ENCODE measurements at places on chromosomes 7 and 10.

- DNase-seq, result no peak
Measured at GRCh38 chr10:132614431-132615340, 77.1 kb downstream of the INPP5A start.

DNA sequence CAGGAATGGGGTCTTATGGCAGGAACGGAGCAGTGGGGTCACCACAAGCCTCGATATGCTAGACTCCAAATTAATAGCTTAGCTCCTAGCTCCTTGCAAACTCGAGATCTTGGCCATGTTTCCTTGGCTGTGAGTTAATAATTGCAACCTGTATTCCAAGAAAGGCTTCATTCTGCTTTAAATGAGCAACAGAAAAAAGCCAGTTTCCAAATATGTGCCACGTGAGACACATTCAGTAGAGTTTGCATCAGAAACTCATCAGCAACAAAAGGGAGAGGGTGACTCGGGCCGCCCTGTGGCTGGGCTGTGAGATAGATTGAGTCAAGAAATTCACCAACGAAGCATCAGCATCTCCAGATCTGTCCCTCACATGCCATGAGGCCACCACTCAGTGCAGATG lies 112.0 kb downstream of the NPTX2 start:
- no peak for DNase-seq

- no peak for DNase-seq
Measured at GRCh38 chr10:105598207-105598606, 957.1 kb downstream of the SORCS3 start.

DNA sequence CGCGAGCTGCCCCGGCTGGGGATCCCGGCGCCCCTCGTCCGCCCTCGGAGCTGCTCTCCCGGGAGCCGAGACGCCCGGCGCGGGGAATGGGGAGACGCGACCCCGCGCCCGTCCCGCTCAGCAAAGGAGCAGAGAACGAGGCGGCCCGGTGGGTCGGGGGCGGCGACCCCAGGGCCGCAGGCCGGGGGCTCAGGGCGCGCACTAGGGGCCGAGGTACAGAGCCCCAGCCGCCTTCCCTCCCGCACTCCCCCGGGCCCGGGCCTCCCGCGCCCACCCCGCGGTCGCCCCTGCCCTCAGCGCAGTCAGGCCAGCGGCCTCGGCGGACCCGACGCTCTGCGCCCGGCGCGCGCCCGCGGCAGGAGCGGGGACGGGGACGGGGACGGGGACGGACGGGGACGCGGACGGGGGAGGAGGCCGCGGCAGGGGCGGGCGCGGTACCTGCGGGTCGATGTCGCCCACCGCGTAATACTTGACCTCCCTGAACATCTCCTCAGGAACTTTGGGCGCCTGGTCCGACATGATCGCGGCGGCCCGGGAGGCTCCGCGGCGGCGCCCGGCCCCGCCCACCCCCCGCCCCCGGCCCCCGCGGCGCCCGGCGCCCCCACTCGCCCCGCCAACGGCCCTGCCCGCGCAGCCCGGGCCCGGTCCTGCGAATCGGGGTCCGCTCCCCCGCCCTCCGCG lies 373 bp downstream of the PAXIP1 start:
- DNase-seq, result no peak

GRCh38 chr7:46369933-46370654 lies 449.0 kb upstream of the IGFBP3 start:
- no peak for DNase-seq

DNA sequence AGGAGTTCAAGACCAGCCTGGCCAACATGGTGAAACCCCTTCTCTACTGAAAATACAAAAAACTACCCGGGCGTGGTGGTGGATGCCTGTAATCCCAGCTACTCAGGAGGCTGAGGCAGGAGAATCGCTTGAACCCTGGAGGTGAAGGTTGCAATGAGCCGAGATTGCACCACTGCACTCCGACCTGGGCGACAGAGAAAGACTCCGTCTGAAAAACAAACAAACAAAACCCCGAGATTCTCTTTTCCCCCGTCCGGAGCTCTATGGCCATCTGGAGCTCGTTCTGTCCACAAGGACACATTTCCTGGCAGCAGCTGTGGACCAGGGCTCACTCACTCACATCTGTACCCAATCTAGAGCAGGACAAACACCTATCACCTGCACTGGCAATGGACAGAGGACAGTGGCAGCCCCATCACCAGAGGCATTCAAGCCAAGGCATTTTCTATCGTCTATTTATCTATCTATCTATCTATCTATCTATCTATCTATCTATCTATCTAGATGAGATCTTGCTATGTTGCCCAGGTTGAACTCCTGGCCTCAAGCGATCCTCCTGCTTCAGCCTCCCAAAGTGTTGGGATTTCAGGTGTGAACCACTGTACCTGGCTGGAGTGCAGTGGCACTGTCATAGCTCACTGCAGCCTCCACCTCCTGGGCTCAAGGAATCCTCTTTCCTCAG lies 167.1 kb upstream of the TNRC18 start:
- no peak for DNase-seq

GRCh38 chr7:120475994-120476393 lies 203.0 kb downstream of the KCND2 start:
- no peak for DNase-seq

- DNase-seq, result no peak
Measured at GRCh38 chr7:552868-553635, 33.4 kb upstream of the PDGFA start.

DNA sequence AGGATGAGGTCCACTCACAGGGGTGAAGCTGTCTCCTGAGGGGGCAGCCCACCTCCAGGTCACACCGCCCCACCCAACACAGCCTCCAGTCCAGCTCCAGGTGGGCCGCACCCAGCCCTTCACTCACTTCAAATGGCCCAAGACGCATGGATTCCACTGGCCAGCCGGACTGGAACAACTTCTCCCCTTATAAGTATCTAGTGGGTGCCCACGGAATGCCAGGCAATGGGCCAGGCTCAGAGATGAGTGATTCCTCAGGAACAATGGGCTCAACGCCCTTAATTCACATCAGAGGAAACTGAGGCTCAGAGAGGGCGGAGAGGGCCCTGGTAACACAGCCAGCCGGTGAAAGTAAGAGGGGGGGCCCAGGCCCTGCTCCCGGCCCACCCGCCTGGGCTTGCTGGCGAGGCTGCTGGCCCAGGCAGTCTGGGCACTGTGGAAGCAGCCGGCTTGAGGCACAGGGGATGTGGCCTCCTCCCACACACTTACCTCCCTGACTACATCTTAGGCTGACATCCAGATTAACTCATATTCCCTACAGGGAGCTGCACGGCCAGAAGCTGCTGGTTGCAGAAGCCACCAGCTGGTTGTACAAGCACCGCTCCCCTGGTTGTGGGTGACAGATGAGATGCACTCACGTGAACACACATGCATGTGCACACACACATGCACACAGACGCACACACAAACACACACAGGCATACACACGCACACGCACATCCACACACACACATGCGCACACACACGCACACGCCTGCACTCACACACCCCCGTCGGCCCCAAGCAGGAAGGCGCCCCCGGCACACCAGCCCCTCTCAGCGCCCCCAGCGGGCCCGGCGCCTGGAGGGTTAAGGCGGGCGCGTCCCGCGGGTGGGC lies 1.0 kb upstream of the FAM20C start:
- DNase-seq, result no peak

- no peak for DNase-seq
Measured at GRCh38 chr10:8455181-8455580, 400.7 kb downstream of the GATA3 start.

DNA sequence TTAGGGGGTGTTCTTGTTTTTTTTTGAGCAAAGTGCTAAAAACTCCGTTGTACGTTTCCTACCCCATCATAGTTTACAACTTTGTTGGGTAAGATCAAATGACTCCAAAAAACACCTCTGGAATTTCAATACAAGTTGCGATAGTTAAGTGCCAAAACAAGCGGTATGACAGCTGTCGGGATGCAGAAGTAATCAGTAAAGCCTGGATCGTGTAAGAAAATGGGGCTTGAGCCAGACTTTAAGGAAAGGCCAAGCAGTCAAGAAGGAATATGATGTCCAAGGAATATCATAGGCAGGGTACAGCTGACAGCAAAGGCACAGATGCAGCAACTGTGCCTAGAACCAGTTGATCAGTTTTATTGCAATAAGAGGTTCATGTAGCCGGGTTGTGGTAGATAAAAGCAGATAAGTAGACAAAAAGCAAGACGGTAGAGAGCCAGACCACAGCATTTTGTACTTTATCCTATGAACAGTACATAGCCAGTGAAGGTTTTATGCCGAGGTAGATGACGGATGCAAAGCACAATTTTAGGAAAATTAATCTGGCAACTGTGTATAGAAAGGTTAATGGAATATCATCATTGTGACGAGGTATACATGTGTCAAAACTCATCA lies 45.5 kb downstream of the UBE2H start:
- no peak for DNase-seq

GRCh38 chr7:142642316-142642715 lies 107.0 kb upstream of the PRSS1 start:
- DNase-seq, result no peak

- no peak for DNase-seq
Measured at GRCh38 chr7:150568714-150569113, 1.5 kb downstream of the GIMAP4 start.

GRCh38 chr7:130360518-130360917 lies 15.9 kb downstream of the CPA5 start:
- DNase-seq, result no peak

- DNase-seq, result no peak
Measured at GRCh38 chr10:127195041-127195506, 1.3 kb downstream of the INSYN2A start.

DNA sequence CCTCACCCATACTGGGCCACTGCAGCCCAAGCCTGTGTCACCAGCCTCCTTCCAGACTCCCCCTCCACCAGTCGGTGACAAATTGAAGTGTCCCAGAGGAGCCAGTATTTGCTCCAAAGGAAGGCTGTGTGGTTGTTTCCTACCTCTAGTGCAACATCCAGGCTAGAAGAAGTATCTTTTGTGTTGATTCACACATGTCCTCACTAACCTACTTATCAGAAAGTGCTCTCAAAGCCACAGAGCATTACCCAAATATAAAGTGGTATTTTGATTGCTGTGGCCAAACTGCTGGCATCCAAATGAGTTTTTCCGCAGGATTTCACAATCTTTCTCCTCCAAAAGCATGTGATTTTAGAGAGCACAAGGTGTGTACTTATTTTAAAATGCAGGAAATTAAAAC lies 134.8 kb downstream of the CUL2 start:
- DNase-seq, result no peak

DNA sequence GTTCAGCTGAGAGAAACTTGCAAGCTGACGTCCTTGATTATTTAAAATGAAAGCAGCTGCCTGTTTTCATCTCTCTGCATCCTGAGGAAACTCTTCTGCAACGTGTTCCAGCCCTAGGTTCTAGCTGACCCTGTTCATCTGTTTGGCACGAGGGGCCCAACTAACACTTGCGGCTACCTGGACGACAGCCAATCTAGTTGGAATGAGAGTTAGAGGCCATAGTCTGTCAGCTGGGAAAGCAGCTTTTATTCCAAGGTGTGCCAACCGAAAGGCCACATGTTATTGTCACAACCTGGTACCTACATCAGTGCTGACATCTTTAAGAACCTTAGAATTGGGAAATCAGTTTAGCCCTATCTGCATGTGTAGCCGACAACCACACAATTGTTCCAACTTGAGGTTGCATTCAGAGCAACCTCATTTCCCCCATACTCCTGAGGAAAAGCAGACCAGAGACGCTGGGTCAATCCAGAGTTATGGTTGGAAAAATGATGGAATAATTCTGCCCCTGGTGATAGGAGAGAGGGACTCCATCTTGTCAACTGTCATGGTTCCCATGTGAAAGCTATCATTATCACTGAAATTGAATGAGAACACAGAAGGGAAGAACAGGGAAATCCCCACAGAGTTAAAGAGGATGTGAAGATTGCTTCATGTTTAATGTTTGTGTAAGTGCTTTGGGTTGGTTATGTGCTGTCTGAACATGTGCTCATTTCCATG lies 121.6 kb downstream of the EGFR start:
- DNase-seq, result no peak

DNA sequence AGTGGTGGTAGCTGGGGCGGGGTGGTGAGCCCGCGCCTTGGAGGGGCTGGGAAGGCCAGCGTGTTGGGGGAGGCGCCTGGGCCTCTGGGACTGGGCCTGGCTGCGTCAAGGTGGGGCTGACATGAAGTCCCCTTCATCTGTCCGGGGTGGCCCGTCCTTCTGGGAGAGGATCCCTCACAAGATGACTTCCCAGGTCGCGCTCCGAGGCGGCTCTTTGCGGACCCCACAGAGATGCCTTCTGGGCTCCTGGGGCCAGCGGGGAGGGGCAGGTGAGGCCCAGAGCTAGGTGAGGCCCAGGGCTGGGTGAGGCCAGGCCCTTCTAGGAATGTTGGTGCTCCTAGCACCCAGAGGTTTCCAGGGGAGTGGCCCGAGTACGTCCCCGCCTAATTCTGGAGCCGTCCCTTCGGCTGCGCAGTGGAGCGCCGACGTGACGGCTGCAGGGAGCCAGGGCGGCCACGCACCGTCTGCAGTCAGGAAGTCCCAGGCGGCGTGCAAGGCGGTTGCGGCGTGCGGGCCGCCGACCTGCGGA lies 58.2 kb upstream of the NUPR2 start:
- DNase-seq, result no peak

GRCh38 chr10:80603516-80603915 lies 65.8 kb downstream of the SH2D4B start:
- no peak for DNase-seq

DNA sequence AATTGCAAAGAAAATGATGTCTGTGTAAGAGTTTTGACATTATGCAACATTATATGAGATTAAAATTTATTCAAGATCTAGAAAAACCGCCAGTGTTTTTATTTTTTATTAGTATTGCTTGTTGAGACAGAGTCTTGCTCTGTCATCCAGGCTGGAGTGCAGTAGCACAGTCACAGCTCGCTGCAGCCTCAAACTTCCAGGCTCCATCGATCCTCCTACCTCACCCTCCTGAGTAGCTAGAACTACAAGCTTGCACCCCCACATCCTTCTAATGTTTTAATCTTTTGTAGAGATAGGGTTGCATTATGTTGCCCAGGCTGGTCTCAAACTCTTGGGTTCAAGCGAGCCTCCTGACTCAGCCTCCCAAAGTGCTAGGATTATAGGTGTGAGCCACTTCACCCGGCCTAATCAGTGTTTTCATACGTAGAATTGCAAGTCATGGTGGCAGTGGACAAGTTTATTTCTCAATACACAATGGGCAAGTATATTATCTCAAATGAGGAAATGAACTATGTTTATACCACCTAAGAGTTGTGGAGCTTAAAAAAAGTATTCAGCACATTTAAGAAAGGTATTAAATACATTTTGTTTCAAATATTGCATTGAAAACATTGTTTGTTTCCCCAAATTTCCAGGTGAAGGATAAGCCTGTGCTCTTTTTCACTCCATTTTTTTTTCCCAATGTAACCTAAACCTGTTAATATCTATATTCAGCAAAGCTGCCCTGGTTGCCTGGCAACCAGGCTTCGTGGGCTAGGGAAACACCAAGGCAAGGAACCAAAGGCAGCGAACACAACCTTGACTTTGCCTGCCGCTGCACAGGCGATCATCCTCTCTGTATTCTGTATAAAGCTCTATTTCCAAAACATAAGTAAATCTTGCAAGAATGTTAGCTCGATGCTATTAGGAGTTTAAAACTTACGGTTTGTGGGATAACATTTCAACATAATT lies 163.9 kb downstream of the CACNB2 start:
- no peak for DNase-seq

DNA sequence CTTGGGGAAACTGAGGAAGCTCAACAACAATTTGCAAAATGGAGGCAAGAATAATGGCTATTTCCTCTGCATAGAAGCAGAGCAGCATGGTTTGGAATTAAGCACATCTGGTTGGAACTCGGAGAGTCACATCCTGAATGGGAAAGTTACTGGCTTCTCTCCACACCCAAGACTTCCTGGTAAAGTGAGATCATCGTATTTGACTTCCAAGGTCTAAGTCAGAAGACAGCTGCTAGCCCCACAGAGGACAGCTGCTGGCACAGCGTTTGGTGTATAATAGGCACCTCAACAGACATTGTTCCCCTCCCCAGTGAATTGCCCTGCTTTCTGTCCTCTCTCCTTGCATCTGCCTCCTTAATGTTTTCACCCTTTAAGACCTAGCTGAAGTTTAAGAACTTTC lies 37.0 kb upstream of the NRF1 start:
- DNase-seq, result no peak

Data from NCI-H1417 treated with DMSO at 0.1 percent for 48 hours (cell line).